GDM1 (cell line): ENCODE measurements at places on chromosomes 7 and 10.

- DNase-seq, result no peak
Measured at GRCh38 chr10:99316374-99316773, 12.8 kb upstream of the CNNM1 start.

DNA sequence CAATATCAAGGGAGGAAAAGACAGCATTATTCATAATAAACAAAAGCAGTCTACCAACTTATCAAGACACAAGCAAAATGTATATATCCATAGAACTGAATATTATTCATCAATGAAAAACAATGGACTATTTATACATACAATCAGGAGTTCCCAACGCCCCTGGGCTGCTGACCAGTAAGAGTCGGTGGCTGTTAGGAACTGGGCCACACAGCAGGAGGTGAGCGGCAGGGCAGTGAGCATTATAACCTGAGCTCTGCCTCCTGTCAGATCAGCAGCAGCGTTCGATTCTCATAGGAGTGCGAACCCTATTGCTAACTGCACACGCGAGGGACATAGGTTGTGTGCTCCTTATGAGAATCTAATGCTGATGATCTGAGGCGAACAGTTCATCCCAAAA is 71.7 kb upstream of the GPR22 start:
- no peak for DNase-seq

DNA sequence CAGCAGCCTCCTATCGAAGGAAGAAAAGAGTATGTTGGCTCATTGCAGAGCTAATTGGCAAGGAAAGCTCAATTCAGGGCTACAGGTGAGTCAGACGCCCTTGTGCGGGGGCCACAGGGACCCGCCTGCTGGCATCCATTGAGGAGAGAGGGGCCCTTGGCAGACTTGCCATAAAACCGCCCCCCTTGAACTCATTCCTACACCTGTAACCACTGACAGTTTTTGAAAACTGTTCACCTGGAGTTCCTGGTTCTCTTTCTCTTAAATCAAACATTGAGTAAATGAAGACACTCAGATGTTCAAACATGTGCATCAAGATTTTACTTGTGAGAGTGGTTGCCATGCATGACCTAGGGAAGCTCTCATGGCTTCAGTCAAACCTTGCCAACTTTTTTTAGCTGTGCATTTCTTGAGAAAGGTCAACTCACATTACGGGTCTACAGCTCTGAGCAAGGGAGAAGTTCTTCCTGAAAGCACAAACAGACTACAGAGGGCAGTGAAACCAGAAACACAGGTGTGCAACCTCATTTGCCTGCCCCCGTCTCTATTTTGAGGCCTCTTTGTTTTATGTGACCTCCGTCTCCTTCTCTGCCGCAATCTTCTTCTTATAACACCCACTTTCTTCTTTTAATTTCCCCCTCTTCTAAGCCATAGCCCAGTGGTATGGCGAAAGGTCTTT is 87.8 kb downstream of the TBXAS1 start:
- no peak for DNase-seq

GRCh38 chr7:82631998-82632397 is 188.4 kb upstream of the CACNA2D1 start:
- no peak for DNase-seq

GRCh38 chr10:22611425-22612115 is 102.8 kb downstream of the PIP4K2A start:
- no peak for DNase-seq

- no peak for DNase-seq
Measured at GRCh38 chr10:31095677-31096560, 64.3 kb upstream of the ZNF438 start.

DNA sequence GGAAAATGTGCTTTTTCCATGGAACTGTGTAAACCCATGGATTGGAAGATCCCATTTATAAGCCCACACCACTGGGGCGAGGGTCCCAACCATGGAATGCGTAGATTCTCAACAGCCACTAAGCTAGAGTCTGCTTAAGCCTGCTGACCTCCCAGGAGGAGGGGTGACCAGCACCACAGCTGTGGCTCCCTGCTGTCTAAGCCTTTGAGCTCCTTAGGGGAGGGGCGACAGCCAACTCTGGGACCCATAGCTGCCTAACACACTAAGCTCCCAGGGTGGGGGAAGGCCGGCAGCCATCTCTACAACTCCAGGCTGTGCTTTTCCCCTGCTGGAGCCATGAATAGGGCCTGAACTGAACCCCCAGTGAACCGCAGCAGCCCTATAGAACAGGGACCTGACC is 249.8 kb upstream of the HPS1 start:
- no peak for DNase-seq

DNA sequence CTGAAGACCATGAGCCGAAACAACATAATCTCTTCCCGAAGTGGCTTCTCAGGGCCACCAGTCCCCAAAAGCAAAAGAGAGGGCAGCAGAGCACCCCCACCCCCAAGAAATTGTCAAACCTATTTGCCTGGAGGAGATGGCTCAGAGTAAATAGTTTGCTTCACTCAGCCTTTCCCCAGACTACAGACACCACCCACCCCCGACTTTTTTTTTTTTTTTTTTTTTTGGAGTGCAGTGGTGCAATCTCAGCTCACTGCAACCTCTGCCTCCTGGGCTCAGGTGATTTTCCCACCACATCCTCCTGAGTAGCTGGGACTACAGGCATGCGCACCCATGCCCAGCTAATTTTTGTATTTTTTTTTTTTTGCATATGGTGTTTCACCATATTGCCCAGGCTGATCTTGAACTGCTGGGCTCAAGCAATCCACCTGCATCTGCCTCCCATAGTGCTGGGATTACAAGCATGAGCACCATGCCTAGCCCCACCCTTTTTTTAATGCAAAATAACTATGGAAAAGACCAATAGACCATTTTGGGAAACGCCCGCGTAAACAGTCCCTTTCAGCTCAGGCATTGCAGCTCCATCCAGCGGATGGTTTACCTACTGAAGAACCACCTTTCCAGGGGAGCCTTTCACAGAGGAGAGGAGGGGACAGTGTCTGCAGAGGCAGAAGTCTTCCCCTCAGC is 9.7 kb downstream of the ZMIZ1 start:
- no peak for DNase-seq
